Neural progenitor cell (in vitro differentiated cells): ENCODE measurements at places on chromosomes 11 and 22.

DNA sequence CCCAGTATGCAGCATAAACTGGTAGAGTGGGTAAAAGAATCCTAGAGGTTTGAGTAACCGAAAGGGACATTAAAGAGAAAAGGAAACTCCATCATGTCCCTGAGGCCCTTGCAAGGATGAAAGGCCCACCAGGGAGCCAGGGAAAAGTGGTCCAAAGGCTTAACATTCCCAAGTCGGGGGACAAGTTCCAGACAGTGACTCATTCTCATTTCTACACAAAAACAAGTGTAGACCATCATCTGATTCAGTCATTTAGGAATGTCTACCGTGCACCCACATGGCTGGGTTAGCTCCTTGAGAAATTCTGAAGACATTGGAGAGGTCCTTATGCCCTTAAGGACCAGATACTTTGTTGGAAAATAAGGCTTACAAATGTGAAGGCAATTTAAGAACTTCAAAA is 4.8 kb upstream of the NOX4 start:
- DNase-seq, result peak; percentile 50

DNA sequence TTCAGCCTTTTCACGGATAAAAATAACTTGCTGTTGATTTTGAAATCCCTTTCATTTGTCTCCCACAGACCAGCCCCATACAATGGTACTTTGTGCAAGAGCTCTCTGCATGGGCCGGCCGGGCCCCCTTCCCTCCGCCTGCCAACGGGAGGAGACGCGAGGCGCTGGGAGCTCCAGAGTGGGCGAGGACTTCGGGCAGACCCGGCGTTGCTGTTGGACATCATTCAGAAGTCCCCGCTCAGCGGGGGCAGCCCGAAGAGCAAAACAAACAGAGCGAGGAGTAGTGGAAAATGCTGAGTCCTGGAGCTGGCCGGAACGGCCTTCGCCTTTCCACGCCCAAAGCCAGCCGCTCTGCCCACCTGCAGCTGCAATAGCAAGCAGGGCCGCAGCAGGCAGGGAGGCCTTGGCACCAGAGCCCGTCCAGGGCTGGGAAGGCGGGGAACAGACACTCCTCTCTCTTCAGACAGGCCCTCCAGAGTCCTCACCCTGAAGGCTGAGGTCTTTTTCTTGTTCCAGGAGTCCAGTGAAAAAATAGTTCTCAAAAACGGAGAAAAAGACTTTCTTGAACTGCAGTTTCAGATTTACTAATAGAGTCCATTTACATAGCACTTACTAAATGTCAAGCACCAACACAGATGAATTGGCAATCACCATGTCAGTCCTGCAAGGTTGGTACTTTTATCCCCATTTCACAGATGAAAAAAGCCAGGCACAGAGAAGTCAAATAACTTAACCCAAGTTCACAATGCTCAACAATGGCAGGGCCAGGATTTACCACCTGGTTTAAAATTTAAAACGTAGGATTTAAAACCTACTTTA is 135.5 kb downstream of the ETS1 start:
- DNase-seq, result peak; percentile 36

DNA sequence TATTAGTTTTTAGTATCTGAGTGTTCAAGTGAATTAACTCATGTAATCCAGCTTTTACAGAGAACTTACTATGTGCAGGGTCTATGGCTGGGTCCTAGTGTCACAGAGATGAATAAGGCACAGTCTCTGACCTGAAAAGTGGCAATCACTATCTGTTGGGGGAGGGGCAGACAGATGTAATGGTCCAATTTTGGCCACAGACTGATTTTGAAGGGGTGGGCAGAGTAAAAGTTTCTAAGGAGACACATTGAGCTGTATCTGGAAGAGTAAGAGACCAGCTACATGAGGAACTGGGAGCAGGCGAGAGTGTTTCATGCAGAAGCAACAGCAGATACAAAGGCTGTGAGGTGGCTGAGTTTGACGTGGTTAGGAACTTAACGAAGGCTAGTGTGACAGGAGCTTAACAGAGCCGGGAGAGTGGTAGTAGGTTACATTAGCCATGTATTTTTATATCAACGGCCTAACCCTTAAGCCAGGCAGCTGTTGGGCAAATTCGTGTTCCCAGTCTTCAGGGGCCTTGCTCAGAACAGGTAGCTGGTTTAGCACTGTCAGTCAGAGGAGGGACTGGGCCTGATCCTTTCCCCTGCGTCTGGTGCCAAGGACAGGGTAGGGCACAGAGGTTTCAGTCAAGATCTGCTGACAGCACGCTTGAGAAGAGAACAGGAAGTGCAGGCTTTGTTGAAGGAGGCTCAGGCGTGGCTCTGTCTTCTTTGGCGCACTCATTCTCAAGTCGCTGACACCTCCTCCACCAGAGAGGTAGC is 1.4 kb upstream of the STIM1 start:
- DNase-seq, result no peak

- no peak for DNase-seq
Observed at GRCh38 chr22:50702261-50702671, 29.6 kb downstream of the SHANK3 start.
